ENCODE measurements at places on chromosomes 5 and 9.

GRCh38 chr5:73338256-73339050 is 110.1 kb downstream of the FOXD1 start:
- no peak for DNase-seq

GRCh38 chr5:126954981-126955380 is 75.4 kb downstream of the MARCHF3 start:
- DNase-seq: no peak

- no peak for DNase-seq
Measured at GRCh38 chr9:137519553-137519952, 30.6 kb downstream of the PNPLA7 start.

DNA sequence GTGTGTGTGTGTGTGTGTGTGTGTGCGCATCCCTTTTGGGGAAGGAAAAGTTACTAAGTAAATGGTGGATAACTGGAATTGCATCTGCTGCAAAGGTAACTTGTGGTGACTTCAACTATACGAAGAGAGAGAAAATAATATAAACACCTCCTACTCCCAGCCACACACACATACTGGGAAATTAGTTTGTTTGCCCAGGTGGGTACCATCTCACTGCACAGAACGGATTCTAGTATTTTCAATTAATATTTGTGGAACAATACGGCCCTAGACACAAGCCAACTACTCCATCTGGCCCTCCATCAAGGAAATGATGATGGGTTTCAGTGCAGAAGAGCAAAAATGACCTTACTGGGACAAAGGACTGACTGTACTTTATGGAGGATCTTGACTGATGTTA is 32.2 kb upstream of the TXN start:
- no peak for DNase-seq

- no peak for DNase-seq
Measured at GRCh38 chr9:132049323-132049882, 30.3 kb downstream of the MED27 start.

DNA sequence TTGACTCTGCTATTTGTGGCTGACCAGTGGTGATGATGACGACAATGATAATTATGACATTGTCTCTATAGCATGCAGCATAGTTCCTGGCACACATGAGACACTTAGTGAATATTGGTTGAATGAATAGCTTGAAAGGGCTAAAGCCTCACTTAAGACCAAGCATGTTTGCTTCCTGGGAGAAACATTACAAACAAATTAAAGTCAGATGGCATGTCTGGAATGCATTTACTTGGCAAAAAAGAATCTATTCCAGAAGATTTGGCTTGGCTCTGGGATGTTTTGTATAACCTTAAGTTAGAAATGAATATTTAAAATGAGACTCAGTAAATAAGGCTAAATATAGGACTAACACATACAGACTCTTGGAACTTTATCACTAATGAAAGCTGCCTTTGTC is 21.6 kb downstream of the GAS1 start:
- DNase-seq: no peak

DNA sequence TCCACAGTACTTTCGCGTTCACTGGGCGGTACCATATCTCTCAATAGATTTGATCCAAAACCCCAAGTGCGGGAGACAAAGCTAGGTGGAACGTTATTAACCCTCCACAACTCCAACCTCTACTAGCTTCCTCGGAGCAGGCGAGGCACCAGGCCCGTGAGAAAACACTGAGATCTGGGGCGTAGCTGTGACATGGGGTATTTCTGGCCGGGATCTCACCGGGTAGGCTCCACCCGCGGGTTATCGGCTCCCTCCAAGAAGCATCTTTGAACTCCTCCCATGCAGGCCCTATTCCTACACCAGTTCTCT is 350 bp upstream of the SLC25A46 start:
- no peak for DNase-seq

GRCh38 chr5:1511651-1512540 is 11.9 kb downstream of the LPCAT1 start:
- no peak for DNase-seq

DNA sequence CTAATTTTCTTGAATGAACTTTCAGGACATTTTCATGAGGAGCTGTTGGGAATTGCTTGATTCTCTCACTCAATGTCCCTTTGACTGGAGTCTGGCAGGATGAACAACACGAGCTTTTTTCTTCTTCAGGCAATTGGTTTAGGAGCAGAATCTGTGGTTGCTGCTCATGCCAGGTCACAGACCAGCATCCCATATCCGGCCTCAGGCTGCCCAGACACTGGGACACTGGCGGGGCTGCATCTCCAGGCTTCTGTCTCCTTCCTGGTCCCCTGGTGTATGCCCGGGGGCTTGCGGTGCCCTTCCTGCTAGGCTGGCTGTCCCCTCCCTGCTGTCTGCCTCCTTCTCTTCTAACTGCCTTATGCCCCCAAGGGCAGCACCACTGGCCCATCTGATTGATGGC is 311.5 kb upstream of the DAP start:
- DNase-seq: no peak

DNA sequence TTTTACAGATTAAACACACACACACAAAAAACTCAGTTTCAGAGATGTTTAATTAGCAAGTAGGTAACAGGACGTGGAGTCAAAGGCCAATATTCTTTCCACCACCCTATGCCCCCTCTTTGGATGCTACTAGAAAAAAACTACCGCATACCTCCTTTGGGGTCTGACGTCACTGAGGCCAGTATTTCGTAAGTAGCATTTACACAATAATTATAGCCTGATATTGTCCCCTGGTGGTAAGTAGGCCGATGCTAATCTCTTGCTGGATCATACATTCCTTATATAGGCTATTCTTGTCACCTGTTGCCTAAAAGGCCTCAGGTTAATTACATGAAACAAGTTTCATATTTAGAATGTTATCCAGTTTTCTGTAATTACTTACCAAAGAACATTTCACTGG is 21.0 kb upstream of the SMARCA2 start:
- no peak for DNase-seq

GRCh38 chr9:89801742-89802670 is 197.2 kb downstream of the GADD45G start:
- no peak for DNase-seq

DNA sequence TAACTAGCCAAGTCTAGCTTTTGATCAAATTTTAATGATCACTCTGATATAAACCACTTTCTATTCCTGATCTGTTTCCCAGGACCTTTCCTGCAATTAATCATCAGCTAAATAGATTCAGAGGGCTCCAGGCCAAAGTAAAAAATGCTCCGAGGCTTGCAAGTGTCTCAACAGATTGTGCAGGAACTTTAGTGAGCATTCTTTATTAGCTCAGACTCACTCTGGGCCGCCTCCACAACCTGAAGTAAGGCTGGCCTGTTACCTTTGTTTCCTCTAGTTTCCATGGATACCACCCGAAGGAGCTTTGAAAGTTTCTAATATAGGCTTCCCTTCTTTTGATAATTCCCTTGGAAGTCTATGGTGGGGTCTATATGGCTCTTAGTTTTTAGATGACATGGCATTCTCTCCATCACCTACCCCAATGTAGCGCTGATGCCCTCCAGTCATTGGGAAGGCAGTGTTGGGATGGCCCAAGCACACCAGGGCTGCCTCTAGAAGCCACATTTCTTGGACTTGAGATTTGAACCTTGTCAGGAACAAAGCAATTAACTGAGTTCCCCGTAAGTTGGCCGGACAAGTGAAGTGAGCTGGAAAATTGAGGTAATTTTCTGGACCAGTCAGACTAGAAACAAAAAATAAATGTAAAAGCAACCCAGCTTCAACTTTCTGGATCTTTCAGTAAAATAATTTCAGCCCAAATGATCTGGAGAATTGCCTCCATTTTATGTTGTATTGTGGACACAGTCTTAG is 97.6 kb upstream of the LHFPL2 start:
- no peak for DNase-seq

- no peak for DNase-seq
Measured at GRCh38 chr5:114419067-114419388, 57.2 kb downstream of the KCNN2 start.

- DNase-seq: no peak
Measured at GRCh38 chr9:88090151-88090581, 48.1 kb downstream of the SPATA31C2 start.

GRCh38 chr9:131954299-131954698 is 125.4 kb downstream of the MED27 start:
- no peak for DNase-seq

GRCh38 chr5:10441992-10442435 is 335 bp downstream of the ROPN1L start:
- no peak for DNase-seq

GRCh38 chr5:151384106-151384505 is 36.7 kb upstream of the SLC36A2 start:
- no peak for DNase-seq

DNA sequence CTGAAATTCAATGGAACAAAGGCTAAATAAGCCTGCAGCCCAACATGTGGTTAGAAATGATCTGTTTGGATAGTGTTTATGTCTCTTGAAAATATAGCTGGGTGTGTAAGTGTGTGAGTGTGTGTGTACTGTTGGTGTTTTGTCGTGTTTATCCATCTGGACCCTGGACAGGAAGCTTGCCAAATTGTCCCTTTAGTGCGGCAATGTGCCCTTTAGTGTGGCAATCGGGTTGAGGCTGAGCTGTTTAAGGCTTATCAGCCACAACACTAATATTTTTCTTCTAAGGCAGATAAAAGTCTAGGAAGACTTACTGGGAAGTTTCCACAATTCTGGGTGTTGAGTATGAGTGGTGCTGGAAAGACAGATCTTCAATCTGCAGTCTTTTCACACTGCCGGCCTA is 180.2 kb downstream of the YTHDC2 start:
- no peak for DNase-seq

GRCh38 chr9:114300846-114301797 is 21.8 kb upstream of the ORM1 start:
- no peak for DNase-seq

All from stimulated activated CD8-positive, alpha-beta memory T cell treated with anti-CD3 and anti-CD28 coated beads, Interleukin-15, amount 100 ng/mL, for 1 hour (primary cell).